GM23248 (cell line): ENCODE measurements at places on chromosomes 7 and 10. TPM values are rescaled to one million over a fixed set of nuclear protein-coding genes. Genes with fewer than 3 reads are reported as not detected.

KCNIP2 gene
- 0.22 TPM in 1 of 2 replicates, not detected in the other for total RNA-seq

SRRM3 gene
- total RNA-seq = 0.65 TPM in 1 of 2 replicates, not detected in the other

TMED4 gene
- 174 and 201 TPM in 2 replicates for total RNA-seq

RNLS gene
- 15.3 and 23.1 TPM in 2 replicates for total RNA-seq

SEPTIN14 gene
- total RNA-seq = not detected in 2 replicates

- no peak for DNase-seq
Measured at GRCh38 chr7:139950881-139951525, 111.7 kb downstream of the PARP12 start.

- peak; percentile 56 for DNase-seq
Measured at GRCh38 chr7:13290975-13291374, 603.5 kb downstream of the ARL4A start.

- DNase-seq = peak; percentile 74
Measured at GRCh38 chr10:30495687-30496086, 61.7 kb downstream of the MAP3K8 start.

DNA sequence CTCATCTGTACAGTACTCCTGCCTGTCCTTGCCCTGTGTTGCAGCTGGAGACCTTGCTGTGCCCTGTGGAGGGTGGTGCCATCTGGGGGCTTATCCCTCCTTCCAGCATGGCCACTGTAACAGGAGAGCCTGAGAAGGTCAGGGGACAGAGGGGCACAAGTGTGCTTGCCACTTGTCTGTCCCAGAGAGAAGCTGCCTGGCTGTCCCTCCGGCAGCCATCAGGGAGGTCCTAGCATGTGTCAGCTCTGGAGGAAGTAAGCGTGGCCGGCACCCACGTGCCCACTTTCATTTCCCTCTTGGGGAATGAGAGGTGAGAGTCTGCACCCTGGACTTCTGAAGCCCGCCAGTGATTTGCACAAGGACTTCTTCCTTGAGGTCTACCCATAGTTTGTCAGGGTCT lies 97.0 kb upstream of the PPIF start:
- DNase-seq = no peak

- peak; percentile 1 for DNase-seq
Measured at GRCh38 chr7:95141755-95142154, 182.6 kb downstream of the PON1 start.

- DNase-seq = no peak
Measured at GRCh38 chr10:80188713-80189112, 16.6 kb downstream of the ANXA11 start.

- peak; percentile 74 for DNase-seq
Measured at GRCh38 chr10:91944880-91945630, 21.5 kb downstream of the BTAF1 start.

DNA sequence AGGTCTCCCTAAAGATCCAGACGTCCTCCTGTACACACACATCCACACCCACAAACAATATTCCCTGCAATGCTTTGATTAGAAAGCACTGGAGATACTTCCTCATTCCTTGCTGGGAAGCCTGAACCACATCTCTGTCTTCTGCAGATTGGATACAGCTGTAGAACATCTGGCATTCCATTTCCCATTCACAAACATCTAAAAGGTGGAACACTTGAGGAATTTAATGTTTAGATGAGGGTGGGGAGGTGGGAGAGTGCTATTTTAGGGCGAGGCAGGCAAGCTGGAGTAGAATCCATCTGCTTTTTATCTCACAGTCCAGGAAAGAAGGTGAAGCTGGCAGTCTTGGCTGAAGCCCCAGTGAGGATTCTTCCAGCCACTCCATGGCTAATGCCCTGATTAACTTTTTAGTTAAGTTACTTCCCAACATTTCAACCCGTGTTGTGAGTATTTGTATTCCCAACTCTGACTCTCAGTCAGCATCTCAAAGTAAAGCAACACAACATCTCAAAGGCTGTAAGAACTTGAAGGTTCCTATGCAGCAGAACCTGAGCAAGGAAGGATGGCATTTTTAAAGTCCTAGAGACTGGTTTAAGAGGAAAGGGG lies 46.1 kb downstream of the CYTH3 start:
- DNase-seq = peak; percentile 72

GRCh38 chr10:75347186-75347585 lies 54.4 kb downstream of the ZNF503 start:
- no peak for DNase-seq
